Astrocyte of the hippocampus (primary cell): ENCODE measurements at places on chromosomes 5 and 9.

DNA sequence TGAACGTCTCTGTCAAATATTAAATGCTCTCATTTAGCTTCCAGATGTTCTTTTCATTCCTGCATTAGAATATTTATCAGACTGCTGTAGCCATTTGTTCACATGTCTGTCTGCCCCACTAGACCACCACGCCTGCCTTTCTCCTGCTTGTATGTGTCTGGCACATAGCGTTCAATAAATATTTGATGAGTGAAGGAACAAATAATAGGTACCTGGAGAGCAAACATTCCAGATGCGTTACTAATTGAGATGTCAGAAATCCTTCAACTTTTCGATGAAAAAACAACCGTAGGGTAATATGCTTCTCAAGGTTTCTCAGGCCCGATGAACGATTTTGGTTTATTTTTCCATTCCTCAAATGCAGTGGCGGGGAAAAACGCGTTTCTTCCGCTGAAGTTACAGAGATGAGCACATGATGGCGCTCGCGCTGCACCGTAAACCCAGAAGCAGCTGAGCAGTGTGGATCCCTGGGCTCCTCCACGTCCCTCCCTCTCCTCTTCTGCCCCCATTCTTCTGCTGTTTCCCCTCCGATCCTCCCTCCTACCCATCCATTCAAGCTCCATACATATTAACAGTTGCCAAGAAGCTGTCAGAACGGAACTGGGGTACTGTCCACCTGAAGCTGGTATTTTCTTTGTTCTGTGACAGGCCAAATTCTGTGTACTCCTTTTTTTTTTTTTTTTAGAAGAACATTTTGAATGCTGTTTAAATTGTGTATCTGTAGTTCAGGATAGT, 245.4 kb downstream of the MPDZ start:
- peak; percentile 89 for DNase-seq

GRCh38 chr9:69204849-69205248, 30.8 kb downstream of the TJP2 start:
- peak; percentile 44 for DNase-seq

DNA sequence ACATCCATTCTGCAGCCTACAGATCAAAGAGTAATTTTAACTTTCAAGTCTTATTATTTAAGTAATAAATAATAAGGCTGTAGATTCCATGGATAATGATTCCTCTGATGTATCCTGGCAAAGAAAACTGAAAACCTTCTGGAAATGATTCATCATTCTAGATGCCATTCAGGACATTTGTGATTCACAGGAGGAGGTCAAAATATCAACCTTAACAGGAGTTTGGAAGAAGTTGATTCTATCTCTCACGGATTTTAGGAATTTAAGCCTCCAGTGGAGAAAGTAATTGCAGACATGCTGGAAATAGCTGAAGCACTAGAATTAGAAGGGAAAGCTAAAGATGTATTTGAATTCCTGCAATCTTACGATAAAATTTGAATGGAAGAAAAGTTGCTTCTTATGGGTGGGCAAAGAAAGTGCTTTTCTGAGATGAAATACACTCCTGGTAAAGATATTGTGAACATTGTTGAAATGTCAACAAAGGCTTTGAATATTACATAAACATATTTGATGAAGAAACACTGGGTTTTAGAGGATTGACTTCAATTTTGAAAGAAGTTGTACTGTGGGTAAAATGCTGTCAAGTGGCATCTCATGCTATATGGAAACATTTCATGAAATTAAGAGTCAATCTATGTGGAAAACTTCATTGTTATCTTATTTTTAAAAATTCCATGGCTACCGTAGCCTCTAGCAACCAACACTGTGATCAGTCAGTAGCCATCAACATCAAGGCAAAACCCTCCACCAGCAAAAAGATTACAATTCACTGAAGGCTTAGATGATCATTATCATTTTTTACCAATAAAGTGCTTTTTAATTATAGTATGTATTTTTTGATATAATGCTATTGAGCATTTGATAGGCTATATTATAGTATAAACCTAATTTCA, 1141.0 kb downstream of the CDH12 start:
- DNase-seq, result no peak

DNA sequence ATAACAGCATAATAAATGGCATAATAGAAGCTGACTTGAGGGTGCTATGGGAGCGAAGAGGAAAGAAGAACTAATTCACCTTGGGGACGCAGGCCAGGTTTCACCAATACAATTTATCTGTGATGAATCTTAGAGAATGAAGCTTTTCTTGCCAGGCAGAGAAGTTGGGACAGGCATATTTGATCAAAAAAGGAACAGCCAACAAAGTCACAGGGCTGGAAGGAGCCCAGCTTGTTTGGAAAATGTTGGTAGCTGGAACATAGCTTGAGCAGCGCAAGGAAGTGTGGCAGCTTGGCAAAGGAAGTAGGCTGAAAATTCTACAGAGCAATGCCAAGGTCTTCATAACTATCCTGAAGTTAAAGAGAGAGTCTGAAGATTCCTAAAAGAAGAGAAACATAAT, 181.5 kb upstream of the OR13F1 start:
- DNase-seq, result no peak

GRCh38 chr5:9108162-9108561, 437.7 kb downstream of the SEMA5A start:
- no peak for DNase-seq
